Thymus (tissue), 14 donors: ENCODE measurements at places on chromosomes 5 and 9.

DNA sequence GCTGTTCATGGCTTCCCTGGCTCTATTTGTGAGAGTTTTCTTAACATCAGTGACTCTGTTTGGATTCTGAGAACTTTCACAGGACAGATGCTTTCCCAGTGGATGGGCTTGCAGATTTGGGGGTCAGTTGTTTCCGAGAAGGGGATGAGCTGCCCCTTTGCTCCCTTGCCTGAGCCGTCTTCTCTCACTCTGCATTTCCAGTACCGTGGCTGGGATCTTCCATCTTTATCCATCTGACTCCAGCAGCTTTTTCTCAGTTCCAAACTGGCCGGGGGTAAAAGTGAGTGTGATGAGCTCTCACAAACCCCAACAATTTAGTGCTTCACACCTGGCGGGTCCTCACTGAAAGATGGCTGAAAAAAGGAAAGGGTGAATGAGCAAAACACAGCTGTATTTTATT, 79.1 kb downstream of the TENT4A start:
- no peak for DNase-seq

- no peak for DNase-seq
Measured at GRCh38 chr5:126192226-126192625, 231.0 kb upstream of the GRAMD2B start.

DNA sequence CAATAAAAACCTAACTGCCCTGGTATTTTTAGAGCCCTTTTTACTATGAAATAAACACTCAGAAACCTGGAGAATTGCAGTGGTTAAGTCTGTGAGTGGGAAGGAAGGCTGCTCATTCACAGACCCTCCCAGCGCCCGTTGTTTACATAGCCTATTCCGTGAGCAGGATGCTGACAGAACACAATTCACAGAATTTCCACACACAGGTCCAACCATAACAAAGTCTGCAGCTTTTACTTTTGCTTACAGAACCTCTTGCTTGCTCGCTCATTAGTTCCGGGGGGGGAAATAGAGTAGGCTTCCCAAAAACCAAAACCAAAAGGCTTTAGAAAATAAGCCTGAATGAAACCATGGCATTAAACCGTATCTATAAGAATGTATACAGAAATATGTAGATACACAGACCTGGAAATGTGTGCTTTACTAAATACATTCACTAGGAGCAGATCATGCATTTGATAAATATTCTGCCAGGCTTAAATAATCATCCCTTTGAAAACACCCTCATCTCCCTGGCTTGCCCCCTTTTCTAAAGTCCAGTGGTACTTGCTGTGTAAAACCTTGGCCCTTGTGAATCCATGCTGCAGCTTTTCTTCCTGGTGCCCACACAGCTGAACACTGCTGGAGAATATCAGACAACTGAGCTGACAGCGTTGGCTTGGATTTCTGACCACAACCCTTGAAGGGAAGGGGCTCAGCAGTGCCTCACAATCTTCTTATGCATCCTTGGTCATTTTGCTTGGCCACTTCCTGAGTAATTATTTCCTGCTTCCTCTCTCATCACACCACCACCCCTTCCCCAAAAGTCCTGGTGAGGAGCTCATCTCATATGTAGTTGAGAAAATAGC, 128.0 kb downstream of the FANCC start:
- DNase-seq: no peak

DNA sequence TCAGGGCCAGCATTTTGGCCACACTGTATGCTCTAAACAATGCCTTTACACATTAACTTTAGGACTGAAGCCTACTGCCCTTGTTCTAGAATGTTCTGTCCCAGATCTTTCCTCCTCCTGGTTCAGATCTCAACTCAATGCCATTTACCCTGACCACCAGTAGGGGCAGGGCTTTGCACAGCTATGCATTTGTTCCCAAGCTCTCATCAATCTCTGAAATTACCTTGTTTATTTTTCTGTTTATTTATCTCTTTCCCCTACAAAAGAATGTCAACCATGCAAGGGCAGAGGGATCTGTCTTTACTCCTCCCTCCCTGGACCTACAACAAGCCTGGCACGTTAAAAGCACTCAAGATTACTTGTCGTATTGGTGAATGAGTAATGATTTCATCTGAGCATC, 612.9 kb downstream of the BNC2 start:
- no peak for DNase-seq

DNA sequence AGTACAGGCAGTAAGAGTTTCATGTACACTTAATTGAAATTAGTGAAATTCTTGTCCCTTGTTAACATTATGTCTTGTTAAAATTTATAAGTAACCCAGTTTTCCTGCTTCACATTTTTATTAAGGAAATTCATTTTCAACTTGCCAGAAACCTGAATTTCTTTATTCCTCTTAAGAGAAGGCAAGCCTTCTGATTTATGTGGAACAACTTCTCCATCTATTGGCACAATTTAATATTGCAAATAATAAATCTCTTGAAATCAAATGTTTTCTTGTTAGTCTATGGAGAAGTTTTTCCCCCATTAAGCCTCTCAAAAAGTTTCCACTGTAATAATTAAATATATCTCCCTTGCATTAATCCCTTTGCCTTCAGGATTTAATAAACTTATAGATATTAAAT, 33.8 kb upstream of the ACO1 start:
- DNase-seq: no peak

DNA sequence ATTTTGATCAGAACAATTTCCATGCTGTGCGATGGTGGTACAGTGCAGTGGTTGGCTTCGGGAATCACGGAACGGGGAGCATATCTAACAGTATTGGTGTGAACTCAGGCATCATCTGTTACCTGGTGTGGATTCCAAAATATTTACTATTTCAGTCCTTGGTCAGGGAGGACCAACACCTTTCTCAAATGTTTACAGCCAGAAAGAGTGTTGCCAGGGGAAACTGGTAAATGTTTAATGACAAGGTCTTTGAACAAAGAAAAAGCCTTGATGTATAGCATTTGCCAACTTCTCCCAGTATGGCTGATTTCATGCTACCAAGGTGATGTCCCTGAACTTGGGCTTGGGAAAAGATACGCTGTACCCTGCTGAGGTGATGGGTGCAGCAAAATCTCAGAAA, 145.6 kb upstream of the POC5 start:
- no peak for DNase-seq

- DNase-seq: no peak
Measured at GRCh38 chr9:114798780-114799427, 6.9 kb downstream of the TNFSF15 start.

GRCh38 chr5:172886974-172887501, 53.0 kb downstream of the ERGIC1 start:
- DNase-seq: no peak

GRCh38 chr5:103369125-103370120, 110.9 kb downstream of the MACIR start:
- no peak for DNase-seq

- no peak for DNase-seq
Measured at GRCh38 chr5:148401604-148402003, 17.8 kb downstream of the FBXO38 start.

DNA sequence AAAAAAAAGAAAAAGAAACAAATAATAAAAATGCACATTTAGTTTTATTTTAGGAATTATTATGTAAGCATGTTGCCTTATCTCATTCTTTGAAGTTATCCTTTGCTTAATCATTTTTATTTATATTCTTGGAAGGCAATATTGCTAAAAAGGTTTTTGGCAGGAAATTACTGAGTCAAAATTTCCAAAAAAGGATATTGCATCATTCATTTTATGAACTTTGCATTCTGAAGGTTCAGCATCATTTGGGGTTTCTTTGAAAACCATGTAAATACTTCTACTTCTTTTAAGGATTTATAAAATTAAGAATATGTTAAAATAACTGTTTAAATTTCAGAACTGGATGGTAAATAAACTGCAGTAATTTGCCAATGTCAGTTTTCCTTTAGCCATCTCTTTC, 94.2 kb upstream of the CTNND2 start:
- no peak for DNase-seq

DNA sequence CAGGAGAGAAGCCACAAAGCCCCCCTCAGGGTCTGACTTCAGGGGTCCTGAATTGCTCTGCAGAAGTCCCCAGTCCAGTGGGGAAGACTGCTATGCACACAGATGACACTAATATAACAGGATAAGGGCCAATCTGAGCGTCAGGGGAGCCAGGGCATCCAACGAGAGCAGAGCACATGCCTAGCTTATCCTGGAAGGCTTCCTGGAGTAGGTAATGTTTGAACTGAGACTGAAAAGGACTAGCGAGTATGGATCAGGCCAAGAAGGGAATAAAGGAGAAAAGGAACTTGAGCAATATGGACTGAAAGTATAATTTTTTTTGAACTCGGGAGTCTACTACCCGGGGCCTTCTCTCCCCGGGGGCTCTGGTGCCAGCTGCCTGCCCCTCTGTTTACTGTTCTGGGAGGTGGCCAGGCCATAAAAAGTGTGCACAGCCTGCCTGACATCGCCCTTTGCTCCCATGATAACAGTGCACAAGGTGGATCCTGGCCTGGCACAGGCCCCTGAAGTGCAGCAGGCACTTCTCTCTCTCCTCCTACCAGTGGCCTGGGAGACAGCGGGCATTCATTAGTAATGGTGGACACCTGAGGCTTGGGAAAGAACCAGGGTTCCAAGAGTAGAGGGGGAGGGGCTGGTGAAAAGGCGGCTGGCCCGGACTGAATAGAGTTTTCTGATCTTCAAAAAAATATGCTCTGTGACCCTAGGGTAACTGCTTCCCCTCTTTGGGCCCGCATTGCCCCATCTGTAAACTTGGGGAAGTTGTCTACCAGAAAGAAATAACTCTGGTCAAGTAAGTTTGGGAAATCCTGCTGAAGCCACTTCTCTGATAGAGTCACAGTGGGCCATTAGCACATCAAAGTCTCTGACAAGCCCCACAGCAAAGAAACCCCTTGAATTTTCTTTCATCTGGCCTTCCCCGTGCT, 4.6 kb upstream of the SLC6A7 start:
- no peak for DNase-seq

- DNase-seq: no peak
Measured at GRCh38 chr5:88761269-88761850, 121.6 kb downstream of the MEF2C start.

- no peak for DNase-seq
Measured at GRCh38 chr5:169036079-169036805, 264.7 kb downstream of the SLIT3 start.

DNA sequence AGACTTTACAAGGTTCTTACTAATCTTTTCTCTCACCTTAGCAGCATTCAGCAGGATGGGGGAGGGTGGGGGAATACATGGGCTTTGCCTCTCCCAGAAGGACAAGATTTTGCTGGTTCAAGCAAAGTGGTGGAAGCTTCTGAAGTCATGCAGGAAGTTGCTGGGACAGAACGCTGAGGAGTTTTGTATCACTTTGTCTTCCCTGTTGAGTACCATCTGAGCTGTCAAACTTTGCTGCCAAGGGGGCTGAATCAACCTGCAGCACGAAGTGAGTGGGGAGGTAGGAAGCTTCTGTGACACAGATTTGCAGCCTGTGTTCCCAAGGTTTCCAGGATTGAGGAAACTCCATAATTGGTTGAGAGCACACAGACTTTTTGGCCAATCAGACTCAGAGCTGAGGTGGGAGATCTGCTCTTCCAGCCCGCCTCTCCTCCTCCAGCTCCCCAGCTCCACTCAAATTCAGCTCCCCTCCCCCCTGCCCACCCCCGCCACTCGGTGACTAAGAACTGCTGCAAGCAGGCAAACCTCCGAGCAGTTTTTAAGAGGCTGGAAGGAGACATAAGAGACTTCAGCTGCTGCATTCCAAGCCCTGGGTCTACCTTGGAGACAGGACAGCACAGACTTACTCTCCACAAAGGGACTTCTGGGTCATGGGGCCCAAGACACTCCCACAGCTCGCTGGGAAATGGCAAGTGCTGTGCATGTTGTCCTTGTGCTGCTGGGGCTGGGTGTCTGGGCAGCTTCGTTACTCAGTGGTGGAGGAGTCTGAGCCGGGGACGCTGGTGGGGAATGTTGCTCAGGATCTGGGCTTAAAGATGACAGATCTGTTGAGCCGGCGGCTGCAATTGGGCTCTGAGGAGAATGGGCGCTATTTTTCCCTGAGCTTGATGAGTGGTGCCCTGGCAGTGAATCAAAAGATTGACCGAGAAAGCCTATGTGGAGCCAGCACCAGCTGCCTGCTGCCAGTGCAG, at the start of gene PCDHGC5:
TSS of gene PCDHGC5 (plus strand) at position 491 of the 971 bp plus-strand sequence. CDS start at position 651, 160 bp downstream.
- DNase-seq: no peak

GRCh38 chr5:134939500-134939899, 28.2 kb upstream of the CATSPER3 start:
- no peak for DNase-seq

DNA sequence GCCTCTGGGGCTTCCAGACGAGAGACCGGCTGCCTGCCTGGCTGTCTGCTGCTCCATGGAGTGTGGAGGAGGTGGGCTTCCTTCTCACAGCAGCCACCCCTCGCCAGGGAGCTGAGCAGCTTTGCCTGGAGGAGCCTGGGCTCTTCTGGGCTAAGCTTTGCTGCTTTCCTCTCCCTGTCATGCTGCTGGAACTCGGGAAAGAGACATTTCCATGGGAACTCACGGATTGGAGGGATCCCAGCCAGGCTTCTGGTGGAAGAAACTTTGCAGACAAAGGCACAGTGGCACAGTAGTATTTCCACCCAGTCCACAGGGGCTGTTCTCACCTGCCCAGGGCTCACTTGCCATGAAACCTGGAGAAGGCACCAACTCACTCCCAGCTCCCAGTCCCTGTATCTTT, 5.6 kb upstream of the NTNG2 start:
- DNase-seq: no peak

DNA sequence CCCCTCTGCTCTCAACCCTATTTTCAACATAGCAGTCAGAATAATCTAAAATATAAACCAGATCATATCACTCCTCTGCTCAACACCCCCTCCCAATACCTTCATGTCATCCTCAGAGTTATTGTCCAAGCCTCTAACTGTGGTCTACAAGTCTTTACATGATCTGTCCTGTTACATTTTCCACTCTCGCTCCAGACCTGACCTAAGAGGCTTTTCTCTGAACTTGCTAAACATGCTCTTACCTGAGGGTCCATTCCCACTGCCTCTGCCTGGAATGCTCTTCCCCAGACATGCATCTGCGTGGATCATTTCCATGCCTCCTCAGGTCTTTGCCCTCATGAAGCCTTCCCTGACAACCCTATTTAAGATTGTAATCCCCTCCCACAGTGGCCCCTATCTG, 12.0 kb downstream of the NIPSNAP3B start:
- DNase-seq: no peak

DNA sequence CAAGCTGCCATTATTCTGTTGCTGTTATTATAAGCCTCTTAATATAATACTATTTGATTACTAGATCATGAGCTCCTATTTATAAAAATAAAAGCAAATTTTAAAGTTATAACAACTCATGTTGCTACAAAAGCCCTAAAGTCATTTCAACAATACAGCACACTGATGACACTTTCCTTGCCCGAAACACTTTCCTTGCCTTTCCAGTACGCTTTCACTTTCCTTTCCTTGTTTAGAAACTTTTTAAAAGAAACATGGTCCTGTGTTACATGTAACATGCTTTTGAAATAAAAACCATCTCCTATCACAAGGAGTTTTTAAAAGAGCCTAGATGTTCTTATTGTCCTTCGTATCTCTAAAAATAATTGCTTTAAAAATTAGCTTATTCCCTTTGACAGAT, 688.4 kb downstream of the PTPRD start:
- no peak for DNase-seq

DNA sequence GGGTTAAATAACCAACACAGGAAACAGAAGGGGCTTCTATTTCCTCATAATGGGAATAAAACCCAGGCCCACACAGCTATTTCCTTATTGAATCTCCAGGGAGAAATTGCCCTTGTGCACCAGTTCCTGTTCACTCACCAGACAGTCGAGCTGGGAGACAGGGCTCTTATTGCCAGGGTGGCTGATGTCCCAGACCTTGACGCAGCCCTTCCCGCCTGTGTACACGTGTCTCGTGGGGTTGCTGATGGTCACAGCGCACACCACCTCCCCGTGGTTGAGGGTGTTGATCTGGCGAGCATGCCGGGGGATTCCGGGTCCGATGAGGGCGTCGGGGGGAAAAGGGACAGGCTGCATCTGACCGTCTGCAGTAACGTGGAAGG, 96.5 kb downstream of the TLE1 start:
- DNase-seq: no peak
